ENCODE measurements at places on chromosomes 6 and 20. TPM values are rescaled to one million over a fixed set of nuclear protein-coding genes. Genes with fewer than 3 reads are reported as not detected.

The MUCL3 gene
- total RNA-seq, result not detected

The RIPPLY2 gene
- total RNA-seq, result not detected

The SMLR1 gene
- not detected for total RNA-seq

The FERMT1 gene
- total RNA-seq, result 0.05 TPM

The LIN28B gene
- total RNA-seq, result not detected

The CRYBG1 gene
- 38.4 TPM for total RNA-seq

The TRIM40 gene
- not detected for total RNA-seq

The BLOC1S5 gene
- 23.8 TPM for total RNA-seq

The CD93 gene
- 1.9 TPM for total RNA-seq

The BMP2 gene
- total RNA-seq, result not detected

The CDH22 gene
- not detected for total RNA-seq

The HCK gene
- not detected for total RNA-seq

The LTA gene
- total RNA-seq, result 696 TPM

The DEFB126 gene
- total RNA-seq, result not detected

The TRAM2 gene
- total RNA-seq, result 2.6 TPM

The ADGB gene
- total RNA-seq, result not detected

GRCh38 chr6:145116591-145117178 is 618.6 kb downstream of the EPM2A start:
- no peak for DNase-seq

GRCh38 chr20:56628015-56628872 is 862 bp upstream of the TFAP2C start:
- DNase-seq, result no peak

DNA sequence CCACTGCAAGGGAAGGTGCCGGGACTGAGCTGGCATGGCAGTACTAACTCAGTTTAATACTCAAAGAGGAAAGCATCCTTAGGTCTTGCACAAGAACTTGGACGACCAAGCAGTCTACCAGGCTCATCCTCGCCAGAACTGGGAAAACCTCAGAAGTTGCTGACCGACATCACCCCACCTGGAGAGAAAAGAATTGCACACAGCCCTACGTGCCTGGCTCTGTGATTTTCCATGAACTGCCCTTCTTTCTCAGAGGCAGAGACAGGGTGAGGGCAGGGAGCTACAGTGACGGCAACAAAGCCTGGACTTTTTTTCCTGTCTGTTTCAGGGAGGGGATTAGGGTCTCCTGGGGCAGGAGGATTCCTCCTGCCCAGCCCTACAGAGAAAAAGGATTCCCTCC is 8.0 kb downstream of the JAG1 start:
- no peak for DNase-seq

- DNase-seq, result peak; percentile 77
Observed at GRCh38 chr6:37514321-37514771, 14.7 kb upstream of the CCDC167 start.

DNA sequence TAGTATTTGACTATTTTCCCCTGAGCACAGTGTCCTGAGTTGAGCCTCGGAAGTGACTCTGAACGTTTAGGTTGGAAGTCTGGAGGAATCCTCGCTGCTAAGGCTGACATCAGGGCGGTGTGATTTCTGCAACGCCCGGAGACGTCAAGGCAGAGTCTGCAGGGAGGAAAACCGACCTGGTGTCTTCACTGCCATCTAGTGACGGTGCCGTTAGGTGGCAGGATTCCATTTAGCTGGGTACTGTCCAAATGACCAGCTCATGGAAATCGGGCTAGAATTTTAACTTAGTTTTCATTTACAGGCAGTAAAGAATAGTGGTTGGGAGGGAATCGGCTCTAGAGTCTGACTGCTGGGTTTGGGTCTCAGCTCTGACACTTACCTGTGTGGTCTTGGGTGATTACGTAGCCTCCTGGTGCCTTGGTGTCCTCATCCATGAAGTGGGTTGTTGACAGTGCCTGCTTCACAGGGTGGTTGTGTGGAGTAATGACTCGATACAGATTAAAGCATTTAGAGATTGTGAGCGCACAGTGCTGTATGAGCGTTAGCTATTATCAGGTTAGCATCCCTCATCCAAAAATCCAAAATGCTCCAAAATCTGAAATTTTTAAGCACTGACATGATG is 35.0 kb downstream of the FOXF2 start:
- peak; percentile 40 for DNase-seq

DNA sequence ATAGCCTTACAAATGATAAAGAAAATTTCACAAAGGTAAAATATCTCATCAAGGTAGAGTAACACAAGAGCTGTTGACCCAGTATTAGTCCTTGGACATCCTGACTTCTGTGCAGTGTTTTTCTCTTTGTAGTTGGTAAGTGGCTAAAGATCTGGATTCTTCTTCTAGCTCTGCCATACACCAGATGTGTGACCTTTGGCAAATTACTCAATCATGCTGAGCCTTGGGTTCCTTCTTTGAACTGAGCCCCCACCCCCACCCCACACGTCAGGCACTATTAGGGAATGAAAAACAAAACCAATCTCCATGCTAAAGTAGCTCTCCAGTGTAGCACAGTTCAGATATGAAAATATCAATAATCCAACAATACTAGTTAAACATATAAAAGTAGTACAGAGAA is 15.1 kb upstream of the TRIM39 start:
- no peak for DNase-seq

DNA sequence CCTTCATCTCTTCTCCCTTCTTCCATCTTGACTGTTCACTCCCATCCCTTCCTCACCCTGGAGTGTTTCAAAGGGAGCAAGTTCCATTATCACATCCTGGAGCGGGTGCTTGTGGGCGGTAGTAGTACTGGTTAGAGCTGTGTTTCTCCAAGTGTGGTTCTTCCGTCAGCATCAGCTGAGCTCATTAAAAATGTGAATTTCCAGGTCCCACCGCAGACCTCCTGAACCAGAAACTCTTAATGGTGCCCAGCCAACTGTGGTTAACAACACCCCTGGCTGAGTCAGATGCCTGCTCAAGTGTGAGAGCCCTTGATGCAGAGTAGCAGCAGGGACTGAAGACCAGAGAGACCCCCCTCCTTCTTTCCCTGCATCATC is 24.4 kb downstream of the ANGPT4 start:
- DNase-seq, result no peak

- no peak for DNase-seq
Observed at GRCh38 chr6:255041-255750, 37.1 kb upstream of the DUSP22 start.

GRCh38 chr20:39338469-39339376 is 376.6 kb downstream of the DHX35 start:
- no peak for DNase-seq

DNA sequence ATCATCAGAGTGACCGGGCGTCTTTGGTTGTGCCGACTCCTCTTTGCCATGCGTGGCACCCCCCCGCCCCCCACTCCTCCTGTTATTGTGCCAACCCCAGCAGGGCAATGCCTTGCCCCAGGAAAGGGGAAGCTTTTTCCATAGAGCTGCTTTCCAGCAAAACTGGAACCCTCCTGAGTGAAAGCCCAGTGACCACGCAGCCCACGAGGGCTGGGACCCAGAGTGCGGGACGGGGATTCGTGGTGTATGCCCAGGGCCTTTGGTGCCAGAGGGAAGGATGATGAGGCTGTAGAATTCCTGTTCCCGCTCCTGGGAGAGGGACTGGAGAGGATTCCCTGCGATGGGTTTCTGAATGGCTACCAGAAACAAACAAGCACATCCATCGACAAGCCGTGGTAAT is 116.8 kb upstream of the BACH2 start:
- DNase-seq, result no peak

DNA sequence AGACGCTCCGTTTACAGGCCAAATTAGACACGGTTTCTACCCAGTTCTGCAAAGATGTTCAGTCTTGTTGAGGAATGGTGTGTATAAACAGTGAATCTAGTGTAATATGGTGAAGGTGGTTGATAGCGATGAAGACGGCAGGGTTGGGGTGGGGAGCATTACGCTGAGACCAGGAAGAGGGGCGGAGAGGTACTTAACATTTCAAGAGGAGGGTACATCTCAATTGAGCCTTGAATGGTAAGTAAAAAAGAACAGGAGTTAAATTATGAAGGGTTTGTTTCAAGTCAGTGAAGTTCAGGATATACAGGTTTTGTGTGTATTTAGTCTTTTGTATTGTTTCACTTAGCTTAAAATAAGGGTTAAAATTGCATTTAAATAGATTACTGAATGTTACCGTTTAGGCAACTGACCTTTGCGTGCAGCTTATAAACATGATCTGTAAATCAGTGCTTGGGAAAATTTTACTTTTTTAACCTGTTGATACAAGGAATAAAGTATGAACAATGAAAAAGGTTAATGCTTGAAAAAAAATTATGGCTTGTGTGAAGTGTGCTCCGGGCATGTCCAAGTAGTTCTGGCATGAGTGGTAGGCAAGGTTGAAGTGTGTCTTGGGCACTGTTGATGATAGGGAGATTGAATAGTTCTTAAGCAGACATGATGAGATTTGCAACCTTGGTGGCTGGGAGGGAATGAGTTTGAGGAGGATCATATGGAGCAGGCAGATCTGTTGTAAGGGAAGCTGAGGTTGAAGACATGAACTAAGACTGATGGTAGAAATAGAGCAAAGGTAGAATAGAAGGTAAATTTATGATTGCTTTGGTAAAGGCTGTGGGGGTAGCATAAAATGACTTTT is 842 bp downstream of the POLR1C start:
- DNase-seq, result no peak

DNA sequence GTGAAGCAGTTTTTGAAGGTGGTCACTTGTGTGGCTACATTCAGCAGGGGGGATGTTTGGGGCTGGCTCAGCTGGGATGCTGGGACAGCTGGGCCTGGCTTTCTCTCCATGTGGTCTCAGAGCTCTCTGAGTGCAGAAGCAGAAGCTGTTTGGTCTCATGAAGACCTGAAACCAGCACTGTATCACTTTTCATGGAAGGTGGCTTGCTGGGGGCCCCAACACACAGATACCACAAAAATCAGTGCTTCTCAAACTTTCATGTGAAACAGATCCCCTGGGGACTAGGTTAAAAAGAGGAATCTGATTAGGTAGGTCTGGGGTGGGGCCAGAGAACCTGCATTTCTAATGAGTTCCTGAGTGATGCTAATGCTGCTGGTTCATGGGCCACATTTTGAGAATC is 347.3 kb downstream of the DHX35 start:
- DNase-seq, result no peak

- no peak for DNase-seq
Observed at GRCh38 chr20:21031666-21032065, 74.5 kb downstream of the LINC00237 start.

DNA sequence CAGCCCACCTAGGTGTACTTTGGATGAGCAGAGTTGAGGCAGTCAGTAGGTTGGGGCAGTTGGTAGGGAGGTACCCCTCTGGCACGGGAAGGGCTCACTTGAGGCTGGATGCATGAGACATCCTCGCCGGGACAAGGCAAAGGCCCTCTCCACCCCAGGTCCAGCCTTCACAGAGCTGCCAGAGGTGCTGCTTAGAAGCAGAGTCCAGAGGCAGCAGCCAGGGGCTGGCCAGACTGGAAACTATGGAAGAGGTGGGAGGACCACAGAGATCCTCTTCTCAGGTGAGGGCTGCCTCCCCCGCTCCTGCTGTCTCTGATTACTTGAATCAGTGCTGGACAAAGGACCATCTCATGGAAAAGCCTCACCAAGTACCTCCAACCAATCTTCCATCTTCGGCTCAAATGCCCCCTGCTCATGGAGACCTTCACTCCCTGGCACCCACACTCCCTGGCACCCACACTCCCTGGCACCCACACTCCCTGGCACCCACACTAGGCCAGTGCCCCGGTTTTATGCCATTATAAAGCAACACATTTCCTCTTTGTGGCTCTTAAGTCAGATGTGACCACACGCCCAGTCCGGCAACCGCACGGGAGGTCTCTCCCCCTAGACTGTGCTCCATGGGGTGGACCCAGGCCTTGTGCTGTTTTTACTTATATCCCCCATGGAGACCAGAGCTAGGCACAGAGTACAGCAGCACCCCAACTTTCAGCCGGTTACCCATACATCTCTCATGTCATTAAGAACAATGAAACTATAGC is 100.1 kb downstream of the YTHDF1 start:
- no peak for DNase-seq

GRCh38 chr6:53669592-53669991 is 4.0 kb upstream of the KLHL31 start:
- no peak for DNase-seq

DNA sequence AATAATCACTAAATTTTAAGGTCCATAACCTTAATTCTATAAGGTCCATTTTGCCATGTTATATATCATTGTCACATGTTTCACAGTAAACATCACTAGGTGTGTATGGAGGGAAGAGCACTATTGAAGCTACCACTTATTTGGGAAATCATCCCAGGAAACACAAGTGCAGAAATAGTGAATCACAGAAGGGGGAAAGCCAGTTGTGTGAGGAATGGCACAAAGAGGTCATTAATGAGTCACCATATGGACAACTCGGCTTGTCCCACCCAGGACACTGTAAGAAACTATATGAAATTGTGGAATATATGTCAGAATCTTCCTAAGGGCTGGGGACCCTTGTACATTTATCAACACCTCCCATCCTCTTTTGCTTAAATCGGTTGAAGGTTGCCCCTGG is 13.7 kb downstream of the BTN3A1 start:
- no peak for DNase-seq

- DNase-seq, result no peak
Observed at GRCh38 chr6:129957941-129958898, 60.2 kb upstream of the L3MBTL3 start.

GRCh38 chr20:3543901-3544507 is 73.2 kb downstream of the ATRN start:
- DNase-seq, result no peak
